ENCODE measurements at places on chromosomes 3 and 15. TPM values are rescaled to one million over a fixed set of nuclear protein-coding genes. Genes with fewer than 3 reads are reported as not detected.

GRCh38 chr3:17359911-17360310 is 382.5 kb downstream of the TBC1D5 start:
- no peak for ATAC-seq

DNA sequence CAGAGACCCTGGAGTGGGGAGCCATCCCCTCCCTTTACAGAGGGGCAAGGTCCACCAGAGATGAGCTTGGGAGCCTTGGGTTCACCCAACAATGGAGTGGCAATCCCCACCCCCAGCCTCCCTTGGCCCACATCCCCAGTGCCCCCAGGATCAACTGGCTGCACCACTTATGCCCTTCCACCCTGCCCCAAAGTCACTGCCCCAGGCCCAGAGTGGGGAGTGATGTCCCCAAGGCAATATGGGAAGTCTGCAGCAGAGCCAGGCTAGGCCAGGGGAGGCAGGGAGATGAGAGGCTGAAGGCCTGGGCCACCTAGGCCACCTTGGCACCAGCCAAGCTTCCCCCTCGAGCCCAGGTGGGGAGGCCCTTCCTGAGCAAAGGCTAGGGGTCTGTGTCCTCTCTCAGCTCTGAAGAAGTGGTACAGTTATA is 145.5 kb downstream of the SMAD6 start:
- no peak for ATAC-seq

DNA sequence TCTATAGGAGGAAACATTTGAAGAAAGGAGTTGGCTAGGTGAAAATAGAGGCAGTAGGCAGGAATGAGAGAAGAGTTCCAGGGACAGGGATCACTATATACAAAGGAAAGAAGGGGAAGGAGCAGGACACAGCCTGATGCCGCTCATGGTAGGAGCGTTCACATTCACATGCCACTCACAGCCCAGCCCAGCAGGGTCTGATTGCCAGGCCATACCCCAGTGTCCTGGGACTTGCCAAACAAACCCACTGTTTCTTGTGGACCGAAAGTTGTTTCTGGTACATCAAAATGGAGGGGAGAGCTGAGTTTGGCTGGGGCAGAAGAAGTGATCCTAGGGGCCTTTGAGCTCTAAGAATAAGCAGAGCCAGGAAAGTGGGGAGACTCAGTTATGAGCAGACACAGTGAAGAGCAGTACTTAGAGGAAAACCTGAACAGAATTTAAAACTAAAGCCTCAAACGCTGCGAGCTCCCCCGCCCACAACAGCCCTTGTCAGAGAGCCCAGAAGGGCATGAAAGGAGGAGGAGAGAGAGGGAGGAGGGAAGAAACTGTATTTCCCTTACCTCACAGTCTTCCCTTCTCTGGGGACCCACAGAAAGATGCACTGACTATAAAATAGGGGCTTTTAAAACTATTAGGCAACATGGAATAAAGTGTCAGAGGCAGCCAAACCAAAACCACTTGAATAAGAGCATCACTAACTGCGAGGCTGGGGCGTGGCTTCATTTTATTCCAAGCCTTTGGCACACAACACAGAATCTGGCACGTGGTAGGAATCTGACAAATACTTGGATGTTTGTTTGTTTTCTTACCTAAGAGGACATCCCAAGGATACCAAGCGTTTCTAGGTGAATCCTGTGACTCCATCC is 129.0 kb downstream of the RPL22L1 start:
- peak; percentile 85 for ATAC-seq

- ATAC-seq = no peak
These were observed 266.9 kb downstream of the ZBBX start for GRCh38 chr3:167113035-167113830.

DNA sequence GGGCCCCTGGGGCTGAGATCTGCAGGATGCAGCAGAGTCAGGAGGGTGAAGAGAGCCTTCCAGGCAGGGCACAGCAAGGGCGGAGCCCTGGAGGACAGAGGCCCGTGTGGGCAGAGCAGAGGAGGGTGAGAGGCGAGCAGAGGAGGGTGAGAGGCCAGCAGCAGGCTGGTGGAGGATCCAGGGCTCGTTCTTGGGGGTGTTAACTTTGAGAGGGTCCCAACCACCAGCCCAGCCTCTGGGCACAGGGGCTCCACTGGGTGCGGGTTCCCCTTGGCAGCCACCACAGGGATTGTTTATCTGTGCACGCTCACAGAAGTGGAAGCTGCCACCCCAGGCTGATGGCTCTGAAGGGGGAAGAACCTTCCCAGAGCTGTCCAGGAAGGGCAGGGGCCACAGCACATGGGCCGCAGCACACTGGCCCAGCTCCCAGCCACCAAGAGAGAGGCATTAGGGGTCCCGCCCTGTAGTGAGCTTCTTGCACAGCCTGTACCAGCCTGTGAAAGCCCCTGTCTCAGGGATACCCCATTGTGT is 9.3 kb upstream of the PLXND1 start:
- ATAC-seq = no peak

DNA sequence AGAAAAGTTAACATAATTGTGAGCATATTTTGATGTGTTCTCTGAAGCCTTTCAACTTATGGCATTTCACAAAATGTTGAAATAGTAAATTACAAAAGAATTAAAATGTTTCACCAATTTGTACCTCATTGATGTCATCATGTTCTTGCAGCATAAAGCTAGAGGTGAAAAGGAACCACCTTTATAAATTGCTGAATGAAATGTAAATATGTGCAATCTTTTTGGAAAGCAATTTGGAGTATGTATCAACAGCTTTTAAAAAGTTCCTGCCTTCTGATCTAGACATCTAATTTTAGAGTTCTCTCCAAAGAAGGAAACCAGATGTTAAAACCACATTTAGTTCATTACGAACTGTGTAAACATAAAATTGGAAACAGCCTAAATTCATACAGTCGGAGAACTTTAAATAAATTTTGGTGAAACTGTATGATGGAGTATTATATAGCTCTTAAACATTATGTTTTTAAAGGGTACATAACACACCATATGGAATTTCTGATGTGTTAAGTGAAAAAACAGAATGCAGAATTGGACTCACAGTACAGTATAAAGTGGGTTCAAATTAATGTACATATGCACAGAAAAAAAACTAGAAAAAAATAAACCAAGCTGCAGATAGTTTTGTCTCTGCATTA is 311.2 kb upstream of the NAALADL2 start:
- no peak for ATAC-seq

- ATAC-seq = no peak
These were observed 150.6 kb downstream of the DUT start for GRCh38 chr15:48481802-48482201.

DNA sequence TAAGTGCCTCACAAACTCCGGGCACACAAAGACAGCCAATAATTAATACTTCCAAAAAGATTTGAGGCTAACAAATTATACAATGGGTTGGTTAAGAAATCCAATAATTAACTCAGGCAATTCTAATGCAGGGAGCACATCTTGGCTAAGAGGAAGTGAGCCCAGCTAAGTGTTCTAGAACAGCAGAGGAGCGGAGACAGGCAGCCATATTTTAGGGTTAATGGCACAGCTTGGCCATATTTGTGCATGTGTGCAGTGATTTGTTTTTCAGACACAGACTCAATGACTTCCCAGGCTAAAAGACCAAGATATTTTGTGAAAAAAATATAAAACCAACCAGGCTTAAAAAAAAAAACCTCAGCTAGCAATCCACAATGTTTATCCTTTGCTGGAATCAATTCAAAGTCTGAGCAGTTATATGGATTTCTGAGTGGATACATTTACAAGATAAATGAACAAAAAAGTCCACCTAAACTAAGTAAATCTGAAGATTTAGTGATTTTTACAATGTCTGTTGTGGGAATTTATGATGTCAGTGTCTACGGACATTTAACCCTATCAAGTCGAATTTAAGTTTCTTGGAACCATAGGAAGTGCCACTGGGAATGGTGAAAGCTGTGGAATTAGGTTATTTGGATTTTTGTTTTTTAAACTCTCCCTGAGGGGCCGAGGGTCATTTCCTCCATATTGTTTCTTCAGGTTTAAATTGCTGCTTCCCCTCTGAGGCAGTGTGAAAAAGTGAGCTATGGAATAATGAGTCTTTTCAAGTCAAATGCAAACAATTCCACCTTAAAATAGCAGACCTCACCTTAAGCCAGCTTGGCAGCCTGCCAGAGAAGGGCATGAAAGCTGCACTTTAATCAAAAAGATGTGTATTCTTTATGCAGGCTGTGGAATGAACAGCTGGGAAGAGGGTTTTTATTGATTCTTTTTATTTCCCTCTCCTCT is 413.7 kb upstream of the TBL1XR1 start:
- ATAC-seq = no peak

GRCh38 chr15:62611002-62611401 is 431.5 kb upstream of the TPM1 start:
- ATAC-seq = no peak

- no peak for ATAC-seq
These were observed 135.1 kb downstream of the KCNMB2 start for GRCh38 chr3:178671377-178671776.

- no peak for ATAC-seq
These were observed 652.0 kb upstream of the NECTIN3 start for GRCh38 chr3:110419601-110420000.

DNA sequence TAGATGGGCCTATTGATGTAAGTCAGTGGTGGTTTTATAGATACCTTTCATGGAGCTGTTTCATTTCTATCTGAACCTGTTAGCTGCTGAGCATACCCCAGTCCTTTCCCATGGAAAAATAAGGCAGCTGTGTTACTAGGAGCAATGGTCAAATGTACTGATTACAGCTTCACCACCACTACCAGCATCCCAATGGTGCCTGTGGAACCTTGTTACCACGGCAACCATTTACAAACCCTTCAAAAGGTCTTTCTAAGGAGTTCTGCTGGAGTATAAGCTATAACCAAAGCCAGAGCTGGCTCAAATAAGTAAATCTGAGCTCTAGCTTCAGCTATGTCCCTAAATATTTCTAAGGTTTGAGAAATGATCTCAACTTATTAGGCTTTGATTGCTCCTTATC is 133.4 kb upstream of the ACP3 start:
- ATAC-seq = no peak

GRCh38 chr15:33315044-33315443 is 4.3 kb downstream of the RYR3 start:
- no peak for ATAC-seq

DNA sequence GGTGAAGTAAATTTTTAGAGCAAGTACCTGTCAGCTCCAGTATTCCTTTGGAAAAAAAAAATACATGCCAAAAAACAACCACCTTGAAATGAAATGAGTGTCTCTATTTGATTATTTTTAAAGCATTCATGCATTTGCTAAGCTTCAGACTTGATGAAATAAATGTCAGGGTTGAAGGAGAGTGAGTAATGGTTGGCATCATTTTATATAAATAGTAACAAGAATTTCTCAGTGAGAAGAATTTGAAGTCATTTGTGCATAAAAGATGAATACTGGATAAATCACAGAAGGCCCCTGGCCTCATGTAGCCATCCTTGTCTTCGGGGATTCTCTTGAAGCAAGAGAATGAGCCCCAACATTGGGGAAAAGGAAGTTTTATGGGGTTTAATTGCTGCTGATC is 318.4 kb downstream of the LPP start:
- ATAC-seq = no peak

DNA sequence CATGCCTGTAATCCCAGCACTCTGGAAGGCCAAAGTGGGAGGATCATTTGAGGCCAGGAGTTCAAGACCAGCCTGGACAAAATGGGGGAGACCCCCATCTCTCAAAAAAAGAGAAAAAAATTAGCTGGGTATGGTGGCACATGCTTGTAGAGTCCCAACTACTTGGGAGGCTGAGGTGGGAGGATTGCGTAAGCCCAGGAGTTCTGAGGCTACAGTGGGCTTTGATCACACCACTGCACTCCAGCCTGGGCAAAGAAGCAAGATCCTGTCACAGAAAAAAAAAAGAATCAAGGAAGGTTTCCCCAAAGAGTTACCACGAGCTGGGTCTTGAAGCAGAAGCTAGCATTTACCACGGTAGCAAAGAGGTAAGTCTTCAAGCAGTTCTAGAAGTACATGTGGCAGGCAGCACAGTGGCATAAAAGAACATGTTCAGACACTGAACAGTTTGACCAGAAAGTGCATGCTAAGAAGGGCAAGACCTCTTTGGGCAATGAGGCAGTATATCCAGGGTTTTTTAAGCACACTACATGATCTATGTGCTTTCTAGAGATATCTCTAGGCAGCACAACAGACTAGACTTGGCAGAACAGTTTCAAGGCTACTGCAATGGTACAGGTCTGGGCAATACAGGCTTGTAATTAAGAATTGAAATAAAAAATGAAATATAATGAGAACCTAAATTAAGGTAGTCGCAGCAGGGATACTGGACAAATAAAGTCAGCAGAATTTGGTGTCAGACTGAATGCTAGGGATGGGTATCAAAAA is 418.5 kb downstream of the SHQ1 start:
- ATAC-seq = no peak

GRCh38 chr3:193982258-193982659 is 153.7 kb upstream of the HES1 start:
- peak; percentile 72 for ATAC-seq

- no peak for ATAC-seq
These were observed 176.8 kb upstream of the SUCLG2 start for GRCh38 chr3:67831262-67831661.

DNA sequence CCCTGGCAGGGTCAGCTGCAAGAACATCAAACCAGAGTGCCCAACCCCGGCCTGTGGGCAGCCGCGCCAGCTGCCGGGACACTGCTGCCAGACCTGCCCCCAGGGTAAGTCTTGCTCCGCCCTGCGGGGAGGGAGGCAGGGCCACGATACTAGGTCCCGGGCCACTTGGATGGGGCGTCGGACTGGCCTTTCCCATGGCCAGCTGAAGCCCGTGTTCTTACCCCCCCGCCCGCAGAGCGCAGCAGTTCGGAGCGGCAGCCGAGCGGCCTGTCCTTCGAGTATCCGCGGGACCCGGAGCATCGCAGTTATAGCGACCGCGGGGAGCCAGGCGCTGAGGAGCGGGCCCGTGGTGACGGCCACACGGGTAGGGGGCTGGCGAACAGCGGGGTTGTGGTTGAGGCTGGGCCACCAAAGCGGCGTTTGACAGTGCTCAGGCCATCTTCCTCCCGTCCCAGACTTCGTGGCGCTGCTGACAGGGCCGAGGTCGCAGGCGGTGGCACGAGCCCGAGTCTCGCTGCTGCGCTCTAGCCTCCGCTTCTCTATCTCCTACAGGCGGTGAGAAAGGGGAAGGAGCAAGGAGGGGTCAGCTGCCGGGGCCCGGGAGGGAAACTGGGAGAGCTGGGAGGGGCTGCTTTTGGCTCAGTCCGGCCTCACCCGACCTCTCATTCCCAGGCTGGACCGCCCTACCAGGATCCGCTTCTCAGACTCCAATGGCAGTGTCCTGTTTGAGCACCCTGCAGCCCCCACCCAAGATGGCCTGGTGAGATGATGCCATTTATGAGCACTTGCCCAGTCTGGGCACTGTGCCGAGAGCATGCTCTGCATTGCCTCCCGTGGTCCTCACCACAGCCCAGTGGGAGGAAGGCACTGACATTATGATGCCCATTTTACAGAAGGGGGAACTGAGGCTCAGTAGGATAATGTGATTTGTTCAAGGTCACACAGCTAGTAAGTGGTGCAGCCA is 1.7 kb downstream of the CHRD start:
- no peak for ATAC-seq

Gene GPR171
- total RNA-seq = 0.39 TPM

Gene PTX3
- total RNA-seq = 140 TPM

Gene NRROS
- 14.2 TPM for total RNA-seq

Gene GABRR3
- not detected for total RNA-seq

Gene FES
- 46.6 TPM for total RNA-seq

Gene KNSTRN
- 16.2 TPM for total RNA-seq

Data from gastroesophageal sphincter (tissue), 4 donors.